ENCODE measurements at places on chromosomes 3 and 15.

GRCh38 chr3:113754494-113755159 is 7.8 kb downstream of the ATP6V1A start:
- DNase-seq, result no peak

DNA sequence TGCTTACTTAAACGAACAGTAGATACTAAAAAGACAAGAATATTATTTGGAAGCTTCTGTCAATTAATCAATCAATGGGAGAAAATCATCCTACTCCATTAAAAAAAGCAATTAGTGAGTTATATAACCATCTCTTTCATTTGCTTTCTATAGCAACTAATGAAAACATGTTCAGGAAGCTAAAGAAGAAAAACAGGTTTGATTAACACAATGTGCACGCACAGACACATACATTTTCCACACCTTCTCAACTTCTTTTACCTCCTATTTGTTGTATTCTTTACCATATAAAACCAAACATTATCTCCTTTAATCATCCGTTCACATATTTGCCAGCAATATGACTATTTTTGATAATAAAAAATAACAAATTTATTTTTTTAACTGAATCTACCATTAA is 111.3 kb downstream of the GBE1 start:
- DNase-seq, result no peak

DNA sequence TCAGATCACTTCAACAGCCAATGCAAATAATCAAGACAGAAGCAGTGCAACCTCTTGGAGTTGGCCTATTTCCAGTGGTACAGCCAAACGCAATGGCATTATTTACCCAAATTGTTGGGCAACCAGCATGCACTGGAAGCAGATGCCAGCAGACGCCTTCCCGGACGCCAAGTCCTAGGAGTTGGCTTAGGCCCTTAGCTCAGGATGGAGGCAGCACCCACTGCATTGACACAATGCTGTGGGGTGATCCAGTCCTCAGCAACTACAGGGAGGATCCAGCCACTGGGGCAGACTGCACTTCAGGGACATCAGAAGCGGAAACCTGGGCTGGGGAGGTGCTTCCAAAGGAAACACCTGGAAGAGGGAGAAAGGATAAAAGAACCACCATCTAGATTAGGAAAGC is 290.4 kb downstream of the FAM43A start:
- DNase-seq, result no peak

DNA sequence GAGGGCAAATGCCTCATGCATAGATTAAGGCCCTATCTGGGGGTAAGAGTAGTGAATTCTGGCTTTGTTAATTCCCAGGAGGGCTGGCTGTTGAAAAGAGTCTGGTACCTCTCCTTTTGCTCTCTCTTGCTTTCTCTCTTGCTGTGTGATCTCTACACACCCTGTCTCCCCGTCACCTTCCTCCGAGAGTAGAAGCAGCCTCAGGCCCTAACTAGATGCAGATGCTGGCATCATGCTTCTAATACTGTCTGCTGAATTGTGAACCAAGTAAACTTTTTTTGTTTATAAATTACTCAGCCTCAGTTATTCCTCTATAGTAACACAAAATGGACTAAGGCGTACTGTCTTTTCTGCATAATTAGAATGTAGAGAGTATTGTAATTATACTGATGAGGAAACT is 908.1 kb downstream of the DIPK2A start:
- no peak for DNase-seq

DNA sequence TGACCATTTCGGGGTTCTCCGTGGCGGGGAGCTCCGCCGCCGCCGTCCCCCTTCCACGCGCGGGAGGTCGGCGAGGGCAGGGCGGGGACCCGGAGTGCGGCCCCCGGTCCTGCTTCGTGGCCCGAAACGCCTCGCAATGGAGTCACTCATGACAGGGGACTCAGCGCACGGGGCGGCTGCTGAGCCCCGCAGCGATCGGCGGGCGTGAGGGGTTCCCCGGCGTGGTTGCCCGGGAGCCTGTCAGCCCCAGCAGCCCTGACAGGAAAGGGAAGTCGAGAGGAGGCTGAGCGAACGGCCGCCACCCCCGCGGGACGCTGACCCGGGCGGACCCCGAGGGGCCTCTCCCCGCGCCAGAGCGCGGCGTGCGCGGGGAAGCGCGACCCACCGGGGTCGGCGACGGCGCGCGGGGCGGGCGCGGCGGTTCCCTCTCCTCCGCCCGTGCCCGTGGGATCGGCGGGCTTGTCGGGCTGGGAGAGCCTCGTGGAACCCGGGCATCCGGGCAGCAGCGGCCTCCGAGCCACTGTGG is 564 bp upstream of the PIGZ start:
- peak; percentile 58 for DNase-seq

GRCh38 chr15:42707873-42708544 is 28.9 kb downstream of the CDAN1 start:
- no peak for DNase-seq

GRCh38 chr3:147355084-147355752 is 51.1 kb downstream of the ZIC4 start:
- no peak for DNase-seq

DNA sequence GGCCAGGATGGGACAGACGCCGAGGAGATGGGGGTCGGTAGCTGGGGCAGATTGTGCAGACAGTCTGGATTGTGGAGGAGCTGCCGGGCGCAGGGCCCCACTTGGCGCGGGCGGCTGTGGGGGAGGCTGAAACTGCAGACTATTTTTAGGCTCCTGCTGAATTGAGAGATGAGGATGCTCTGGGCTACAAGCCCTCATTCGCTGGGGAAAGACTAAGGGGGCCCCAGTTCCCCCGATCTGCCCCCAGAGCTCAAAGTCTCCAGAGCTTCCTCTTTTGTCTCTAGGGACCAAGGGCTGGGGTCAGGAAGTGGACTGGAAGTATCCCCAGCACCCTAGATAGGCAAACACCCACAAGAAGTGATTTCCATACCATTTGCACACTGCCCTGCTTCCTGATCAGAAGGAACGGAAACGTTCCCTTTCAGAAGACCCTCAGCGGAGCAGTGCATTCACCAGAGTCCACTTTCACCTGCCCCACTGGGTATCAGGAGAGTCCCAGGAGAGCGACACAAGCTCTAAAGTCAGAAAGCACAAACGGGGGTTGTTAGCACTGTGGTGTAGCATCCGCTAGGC is 29.7 kb downstream of the SEMA7A start:
- no peak for DNase-seq

DNA sequence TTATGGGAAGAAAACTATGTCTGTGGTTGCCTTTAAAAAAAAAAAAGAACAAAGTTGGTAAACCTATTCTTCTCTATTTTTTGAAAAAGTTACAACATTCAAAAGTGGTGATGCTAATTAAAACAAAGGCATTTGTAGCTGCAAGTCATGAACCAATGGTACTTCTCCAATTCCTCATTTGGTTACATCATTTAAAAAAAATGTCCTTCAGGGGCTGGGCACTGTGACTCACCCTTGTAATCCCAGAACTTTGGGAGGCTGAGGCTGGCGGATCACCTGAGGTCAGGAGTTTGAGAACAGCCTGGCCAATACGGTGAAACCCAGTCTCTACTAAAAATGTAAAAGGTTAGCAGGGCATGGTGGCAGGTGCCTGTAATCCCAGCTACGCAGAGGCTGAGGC is 574.6 kb downstream of the VGLL3 start:
- DNase-seq, result no peak

- DNase-seq, result no peak
These were observed 4.6 kb upstream of the EPB42 start for GRCh38 chr15:43225201-43225949.

DNA sequence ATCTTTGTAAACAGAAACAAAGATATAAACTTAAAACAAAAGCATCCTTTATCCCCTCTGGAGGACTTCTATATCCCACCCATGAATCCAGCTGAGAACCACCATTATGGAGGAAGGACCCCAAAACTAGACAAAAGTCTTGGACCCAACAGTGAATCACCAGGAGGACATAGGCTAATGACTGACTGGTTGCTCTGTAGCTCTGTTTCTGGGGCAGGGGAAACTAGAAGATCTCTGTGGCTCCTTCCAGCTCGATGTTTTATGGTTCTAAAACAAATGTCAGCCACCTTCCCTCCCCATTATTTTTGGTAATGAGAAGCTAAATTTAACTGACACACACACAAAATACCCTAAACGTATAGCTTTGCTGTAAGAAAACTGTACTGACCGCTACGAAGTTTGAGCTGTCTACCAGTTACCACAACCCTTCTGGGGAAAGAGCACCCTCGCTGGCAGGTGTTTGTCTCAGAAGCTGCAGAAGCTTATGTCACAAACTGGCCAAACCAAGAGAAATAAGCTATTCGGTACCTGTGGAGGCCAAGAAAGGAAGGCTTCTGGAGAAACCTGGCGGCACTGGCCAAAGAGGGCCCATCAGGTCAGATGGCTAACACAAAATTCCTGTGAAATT is 36.4 kb downstream of the MB21D2 start:
- no peak for DNase-seq

DNA sequence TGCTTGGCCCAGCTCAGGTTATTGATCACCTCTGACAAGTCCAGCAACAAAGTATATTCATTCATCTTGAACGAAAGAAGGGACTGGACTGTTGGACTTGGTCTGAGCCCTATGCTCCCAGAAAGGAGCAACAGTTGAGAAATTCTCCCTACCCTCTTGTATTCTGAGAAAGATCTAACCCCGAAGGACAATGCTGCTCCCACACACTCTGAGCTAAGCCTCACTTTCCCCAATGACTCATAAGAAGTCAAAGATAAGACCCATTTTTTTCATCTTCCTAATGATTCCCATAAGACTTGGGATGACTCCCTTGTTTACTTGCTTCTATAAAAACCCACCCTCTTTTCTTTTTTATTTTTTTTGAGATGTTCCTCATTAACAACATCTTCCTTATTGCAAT is 549.4 kb upstream of the MDFIC2 start:
- DNase-seq, result no peak

- DNase-seq, result no peak
These were observed 631.3 kb downstream of the NSUN3 start for GRCh38 chr3:94693997-94694640.

DNA sequence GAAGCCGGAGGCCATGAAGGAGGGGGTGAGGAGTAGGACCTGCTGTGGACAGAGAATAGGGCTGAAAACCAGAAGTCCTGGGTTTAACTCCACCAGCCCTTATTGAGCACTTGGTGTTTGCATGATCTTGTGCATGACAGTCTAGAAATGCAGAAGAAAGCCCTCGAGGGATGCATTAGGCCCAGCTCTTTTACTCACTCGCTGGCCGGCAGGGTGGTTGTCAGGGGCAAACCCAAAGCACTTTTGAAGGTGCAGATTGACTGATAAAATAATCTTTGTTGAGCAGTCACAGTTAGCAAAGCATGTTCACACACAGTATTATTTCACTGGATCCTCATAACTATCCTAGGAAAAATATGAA is 55.3 kb downstream of the CORO2B start:
- no peak for DNase-seq

DNA sequence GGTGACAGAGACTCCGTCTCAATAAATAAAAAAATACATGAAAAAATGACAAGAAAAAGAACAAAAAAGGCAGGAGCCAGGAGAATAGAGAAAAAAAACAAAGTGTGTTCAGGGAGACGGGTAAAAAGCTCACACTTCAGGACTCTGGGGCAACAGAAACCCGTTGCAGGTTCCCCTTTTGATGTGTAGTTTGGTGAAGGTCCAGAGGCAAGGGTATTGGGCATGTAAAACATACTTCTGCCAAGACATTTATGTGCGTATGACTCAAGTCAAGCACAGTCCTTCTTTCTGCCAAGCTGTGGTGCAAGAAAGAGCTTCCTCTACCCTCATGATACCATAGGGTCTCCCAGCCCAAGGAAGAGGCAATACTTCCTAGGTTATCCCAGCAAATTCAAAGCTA is 33.4 kb upstream of the STRIT1 start:
- DNase-seq, result no peak

DNA sequence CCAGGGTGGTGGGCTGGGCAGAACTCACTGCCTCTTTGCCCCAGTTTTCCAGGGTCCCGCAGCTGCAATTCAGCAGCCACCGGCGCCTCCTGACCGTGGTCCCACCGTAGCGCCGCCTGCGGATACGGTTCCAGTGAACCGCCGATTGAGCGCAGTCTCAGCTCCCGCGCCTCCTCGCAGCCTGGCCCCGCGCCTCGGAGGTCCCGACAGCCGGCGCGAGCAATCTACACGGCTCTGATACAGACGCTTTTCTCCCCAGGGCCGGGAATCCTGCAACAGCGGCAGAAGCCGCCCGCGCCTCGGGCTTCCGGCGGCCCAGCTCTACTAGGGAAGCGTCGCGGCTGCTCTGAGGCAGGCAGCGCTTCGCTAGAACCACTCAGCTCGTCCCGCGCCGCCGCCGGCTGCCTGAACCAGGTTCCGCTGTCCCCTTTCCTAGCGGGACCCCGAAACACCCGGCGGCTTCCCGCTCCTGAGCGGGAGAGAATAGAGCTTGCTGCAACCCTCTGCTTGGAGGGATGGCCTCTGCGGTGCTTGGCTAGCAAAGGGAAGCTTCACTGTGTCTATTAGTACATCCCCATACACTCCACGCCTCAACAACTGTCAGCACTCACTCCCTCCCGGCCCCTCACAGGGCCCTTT is 3.1 kb downstream of the FOXL2NB start:
- DNase-seq, result no peak

DNA sequence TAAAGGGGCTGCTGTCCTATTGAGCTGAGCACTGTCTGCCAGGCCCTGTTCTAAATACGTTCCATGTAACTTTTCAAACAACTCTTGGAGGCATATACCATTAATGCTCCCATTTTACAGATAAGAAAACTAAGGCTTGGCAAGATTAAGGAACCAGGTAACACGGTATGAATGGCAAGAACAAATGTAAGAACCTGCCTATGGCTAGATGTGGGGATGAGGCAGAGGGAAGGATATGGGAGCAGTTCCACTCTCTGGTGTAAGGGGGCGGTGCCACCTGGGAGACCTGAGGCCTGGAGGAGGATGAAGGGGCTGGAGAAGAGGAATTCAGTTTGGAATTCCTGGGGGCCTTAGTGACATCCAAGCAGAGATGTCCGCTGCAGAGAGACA is 3.8 kb upstream of the LMAN1L start:
- no peak for DNase-seq

GRCh38 chr3:141259821-141260629 is 28.4 kb downstream of the PXYLP1 start:
- DNase-seq, result no peak
